ENCODE measurements at places on chromosomes 1 and 21.

DNA sequence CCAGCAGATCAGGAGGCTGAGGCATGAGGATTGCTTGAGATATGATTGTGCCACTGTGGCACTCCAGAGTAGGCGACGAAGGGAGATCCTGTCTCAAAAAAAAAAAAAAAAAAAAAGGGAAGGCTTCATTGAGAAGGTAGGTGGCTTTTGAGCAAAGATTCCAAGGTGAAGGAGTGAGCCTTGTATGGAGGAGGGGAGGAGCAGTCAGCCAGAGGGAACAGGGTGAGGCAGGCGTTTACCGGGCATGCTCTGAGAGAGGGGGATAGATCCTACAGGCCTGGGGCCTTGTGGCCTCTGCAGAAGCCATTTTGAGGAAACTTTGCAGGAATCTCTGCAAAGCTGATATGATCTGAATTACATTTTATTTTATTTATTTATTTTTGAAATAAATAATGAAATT lies 5.1 kb upstream of the HDAC1 start:
- DNase-seq: no peak

GRCh38 chr1:172287208-172287607 lies 133.3 kb upstream of the C1orf105 start:
- DNase-seq: peak; percentile 37

DNA sequence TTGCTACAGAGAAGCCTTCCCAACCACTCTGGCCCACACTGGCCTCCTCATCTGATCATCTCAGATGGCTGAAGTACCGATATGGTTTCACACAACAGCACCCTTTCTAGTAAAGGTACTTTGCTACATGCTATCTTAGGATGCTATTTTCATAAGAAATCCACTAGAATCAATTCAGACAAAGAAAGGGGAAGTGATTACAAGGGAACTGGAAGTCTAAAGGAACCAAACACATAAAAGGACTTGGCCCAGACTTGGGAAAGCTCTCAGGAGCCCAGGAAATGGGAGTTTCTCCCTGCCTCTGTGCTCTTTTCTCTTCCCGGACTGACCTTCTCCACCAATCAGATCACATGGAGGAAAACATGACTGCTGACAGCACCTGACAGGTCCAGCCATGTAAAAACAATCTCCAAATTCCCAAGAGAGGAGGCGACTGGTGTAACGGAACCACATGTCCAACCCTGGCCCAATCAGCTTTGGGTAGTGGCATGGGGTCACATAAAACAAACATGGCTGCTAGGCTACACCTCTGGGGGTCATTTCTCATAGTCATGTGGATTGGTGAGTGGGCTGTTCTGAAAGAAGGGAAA lies 12.7 kb upstream of the FOXE3 start:
- DNase-seq: peak; percentile 21

- DNase-seq: peak; percentile 87
Measured at GRCh38 chr1:150186789-150187559, 37.3 kb downstream of the PLEKHO1 start.

- peak; percentile 41 for DNase-seq
Measured at GRCh38 chr1:151166505-151166956, 587 bp downstream of the SCNM1 start.

- no peak for DNase-seq
Measured at GRCh38 chr1:53696571-53696970, 42.4 kb downstream of the GLIS1 start.

- DNase-seq: no peak
Measured at GRCh38 chr1:62381831-62382657, 54.8 kb upstream of the USP1 start.

DNA sequence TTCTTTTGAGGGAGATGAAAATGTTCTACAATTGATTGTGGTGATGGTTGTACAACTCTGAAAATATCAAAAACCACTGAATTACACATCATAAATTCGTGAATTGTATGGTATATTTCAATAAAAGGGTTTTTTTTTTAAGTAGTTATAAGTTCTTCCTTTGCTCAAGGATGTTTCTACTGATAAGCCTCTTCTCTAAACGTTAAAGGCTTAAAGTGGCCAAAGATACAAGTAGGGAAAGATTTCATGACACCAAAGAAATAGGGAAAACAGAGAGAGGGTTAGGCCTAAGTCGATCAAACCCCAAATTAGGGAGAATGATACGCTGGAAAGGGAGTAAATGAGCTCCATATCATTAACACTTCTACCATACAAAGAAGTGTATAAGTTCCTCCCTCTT lies 4.1 kb downstream of the KDM5B start:
- DNase-seq: no peak

GRCh38 chr1:61556631-61557030 lies 168.3 kb downstream of the TM2D1 start:
- DNase-seq: no peak

DNA sequence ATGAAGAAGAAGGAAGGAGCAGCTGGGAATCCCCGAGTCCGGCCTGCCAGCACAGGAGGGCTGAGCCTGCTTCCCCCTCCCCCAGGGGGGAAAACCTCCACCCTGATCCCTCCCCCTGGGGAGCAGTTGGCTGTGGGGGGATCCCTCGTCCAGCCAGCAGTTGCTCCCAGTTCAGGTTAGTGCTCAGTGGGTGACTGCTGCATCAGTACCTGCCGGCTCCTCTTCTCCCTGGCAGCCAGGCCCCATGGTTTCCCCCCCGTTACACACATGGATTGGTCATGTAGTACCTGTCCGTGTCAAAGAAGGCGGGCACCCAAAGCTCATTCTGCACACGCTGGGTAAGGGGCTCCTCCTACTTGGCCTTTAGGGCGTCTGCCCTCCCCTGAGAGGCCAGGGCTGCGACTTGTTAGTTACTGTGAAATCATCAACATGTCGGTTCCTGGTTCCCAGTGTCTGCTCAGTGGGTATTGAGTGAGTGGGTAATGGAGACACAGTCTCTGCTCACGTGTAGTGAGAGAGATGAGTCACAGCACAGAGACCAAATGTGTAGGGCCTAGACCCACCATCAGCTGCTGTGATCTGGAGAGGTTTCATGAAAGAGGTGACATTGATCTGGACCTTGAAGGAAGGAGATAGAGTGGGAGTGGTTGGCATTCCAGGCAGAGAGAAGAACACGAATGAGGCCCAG lies 11.5 kb downstream of the NECAP2 start:
- no peak for DNase-seq

- no peak for DNase-seq
Measured at GRCh38 chr21:37869661-37870060, 46.6 kb downstream of the KCNJ6 start.

DNA sequence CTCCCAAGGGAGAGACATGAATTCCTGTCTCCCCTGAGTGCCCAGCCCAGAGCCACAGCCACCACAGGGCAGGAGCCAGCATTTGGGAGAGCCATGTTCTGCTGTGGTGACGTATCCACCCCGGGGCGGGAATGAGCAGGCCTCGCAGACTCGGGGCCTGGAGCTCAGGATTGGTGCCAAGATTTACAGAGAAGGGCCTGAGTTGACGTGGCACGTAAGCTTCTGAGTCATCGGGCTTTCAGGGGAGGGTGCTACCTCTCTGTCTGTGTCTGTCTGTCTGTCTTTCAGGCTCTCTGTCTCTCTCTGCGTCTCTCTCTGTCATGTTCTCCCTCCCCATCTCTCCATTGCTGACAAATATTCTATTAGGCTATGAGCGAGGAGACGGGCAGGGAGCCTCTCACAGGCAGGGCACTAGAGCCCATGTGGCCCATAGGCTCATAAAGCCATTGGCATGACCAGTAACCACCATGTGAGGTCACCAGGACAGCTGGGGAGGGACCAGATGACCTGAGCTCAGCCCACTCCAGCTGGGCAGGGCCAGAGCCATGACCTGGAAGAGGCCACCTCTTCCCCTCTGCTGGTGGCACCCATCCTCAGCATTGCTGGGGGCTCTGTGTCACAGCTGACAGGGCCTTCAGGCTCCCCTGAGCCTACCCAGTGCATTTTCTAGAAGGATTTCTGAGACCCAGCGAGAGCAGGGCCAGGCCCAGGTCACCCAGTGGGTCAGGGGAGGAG lies 300.0 kb upstream of the VAMP3 start:
- no peak for DNase-seq

DNA sequence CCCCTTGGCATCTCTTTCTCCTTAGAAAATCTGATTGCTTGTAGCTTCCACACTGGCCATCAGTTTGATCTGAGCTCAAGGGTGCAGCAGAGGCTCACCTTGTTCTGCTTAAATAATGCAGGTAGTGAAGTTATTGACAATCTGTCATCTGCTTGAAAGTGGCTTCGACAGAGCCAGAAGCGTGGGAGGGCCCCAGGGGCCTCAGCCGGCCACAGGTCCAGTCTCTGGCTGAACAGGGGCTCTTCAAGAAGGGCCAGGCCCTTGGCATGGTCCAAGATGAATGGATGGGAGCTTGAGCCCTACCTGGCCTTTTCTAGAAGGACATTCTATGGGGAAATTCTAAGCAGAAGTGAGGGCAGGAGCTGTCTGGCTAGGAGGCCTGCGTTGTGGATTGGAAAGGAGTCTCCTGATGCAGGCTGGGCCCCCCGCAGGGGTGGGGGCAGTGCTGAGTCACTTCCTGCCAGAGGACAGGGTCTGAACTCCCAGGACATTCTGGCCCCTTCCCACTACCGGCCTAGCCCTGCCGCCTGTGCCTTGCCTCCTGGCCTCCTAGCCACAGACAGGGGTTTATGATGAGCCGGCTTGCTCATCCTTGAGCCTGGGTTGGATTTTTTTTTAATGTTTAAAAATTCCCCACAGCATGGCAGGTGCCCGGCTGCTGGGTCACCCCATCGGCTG lies 162.3 kb upstream of the VAMP3 start:
- no peak for DNase-seq

GRCh38 chr1:154445040-154445472 lies 39.9 kb downstream of the IL6R start:
- peak; percentile 48 for DNase-seq

DNA sequence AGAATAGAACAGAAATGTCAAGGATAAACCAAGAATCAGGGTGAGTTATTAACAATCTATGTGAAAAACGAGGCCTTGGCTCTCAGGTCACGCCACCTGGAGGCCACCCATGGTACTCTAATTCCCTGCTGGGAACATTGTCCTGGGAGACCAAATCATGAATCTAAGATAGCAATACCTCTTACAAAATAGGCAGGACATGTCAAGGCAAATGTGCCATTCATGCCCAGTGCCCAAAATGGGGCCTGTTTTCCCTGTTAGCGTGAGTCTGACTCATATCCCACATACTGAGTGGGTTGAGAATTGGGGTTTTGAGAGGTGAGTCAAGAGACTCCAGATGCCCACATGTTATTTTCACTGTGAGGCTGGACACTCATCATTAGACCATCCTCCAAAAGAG lies 380.8 kb downstream of the HHIPL2 start:
- peak; percentile 21 for DNase-seq

DNA sequence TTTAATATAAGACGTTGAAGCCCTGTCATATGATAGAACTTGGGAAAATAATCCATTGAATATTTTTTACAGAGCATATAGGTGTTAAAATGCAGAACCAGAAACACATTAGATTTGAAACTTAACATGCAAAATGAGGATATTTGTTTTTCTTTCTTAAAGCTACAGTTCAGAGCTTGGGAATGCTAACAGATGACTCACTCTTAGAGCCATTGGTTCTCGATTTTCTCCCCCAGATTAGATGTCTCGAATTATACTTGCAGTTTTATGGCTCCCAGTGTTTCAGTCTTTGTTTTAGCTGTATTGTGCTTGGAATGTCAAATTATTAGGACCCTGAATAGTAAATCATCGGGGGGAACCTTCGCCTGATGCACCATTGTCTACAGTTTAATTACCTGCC lies 575.7 kb upstream of the ZP4 start:
- no peak for DNase-seq

GRCh38 chr21:45838634-45839033 lies 142.9 kb upstream of the COL6A1 start:
- DNase-seq: no peak

GRCh38 chr1:46613661-46614603 lies 2.7 kb downstream of the MOB3C start:
- peak; percentile 74 for DNase-seq

DNA sequence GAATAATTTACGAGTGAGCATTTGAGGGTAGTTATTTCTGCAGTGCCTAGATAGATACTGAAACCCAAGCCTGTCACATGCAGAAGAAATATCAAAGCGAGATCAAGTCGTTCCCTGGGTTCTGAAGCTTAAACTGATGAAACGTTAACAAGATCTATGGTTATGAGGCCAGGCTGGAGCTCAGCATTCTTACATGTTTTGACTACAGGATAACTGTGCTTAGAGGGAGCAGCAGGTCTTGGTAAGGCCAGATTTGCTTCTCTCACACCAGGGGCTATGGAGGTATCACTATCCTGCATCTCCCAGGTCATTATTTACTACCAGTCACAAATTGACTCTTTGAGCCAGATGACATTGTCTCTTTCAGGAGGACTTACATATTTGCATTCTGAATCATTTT lies 1401.4 kb upstream of the PRMT6 start:
- no peak for DNase-seq

DNA sequence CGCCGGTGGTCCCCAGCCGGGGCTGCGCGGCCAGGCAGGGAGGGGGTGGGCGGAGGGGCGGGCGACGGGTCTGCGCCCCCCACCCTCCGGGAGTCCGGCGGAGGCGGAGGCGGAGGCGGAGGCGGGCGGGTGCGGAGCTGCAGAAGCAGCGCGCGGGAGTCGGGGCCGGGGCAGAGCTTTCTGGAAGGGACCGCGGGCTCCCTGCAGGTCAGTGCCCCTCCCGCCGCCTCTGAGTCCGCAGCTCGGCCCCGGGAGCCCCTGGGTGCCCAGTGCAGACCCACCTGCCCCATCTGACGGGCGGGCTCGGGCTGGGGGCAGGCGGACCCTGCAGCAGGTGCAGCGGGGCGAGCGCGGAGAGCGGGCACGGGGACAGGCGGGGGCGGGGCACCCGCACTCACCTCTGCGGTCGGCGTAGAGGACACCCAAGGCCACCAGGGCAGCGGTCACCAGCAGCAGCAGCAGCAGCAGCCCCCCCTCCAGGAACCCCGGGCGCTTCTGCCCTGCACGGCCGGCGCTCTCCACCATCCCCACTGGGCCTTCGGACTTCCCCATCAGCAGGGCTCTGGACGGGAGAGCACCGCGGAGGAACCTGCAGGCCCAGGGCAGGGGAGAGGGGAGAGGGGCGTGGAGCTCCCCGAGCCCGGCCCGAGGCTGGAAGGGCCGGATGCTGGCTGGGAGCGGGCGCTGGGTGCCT lies 3.7 kb downstream of the MMEL1 start:
- DNase-seq: no peak

GRCh38 chr1:36650200-36651065 lies 167.7 kb upstream of the CSF3R start:
- DNase-seq: peak; percentile 33

DNA sequence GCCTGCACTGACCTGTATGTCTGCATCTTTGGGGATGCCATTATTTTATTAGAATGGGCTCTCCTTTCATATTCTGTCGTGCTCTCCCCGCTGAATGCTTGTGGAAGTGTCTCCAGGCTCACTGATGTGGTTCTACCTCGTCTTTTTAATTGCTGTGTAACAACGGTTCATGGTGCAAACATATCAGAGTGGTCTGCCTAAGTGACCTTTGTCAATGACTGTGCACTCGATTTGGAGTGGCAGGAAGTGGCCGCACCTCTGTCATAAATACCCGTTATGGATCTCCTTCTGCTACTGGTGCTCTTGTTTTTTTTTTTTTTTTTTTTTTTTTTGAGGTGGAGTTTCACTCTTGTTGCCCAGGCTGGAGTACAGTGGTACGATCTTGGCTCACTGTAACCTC lies 38.3 kb downstream of the SPSB1 start:
- no peak for DNase-seq

Measured in MV-4-11 (cell line).